Fibroblast of skin of back (primary cell): ENCODE measurements at places on chromosomes 4 and X.
A peak's percentile ranks its signal among the peaks of the same experiment; 100 is the strongest.

DNA sequence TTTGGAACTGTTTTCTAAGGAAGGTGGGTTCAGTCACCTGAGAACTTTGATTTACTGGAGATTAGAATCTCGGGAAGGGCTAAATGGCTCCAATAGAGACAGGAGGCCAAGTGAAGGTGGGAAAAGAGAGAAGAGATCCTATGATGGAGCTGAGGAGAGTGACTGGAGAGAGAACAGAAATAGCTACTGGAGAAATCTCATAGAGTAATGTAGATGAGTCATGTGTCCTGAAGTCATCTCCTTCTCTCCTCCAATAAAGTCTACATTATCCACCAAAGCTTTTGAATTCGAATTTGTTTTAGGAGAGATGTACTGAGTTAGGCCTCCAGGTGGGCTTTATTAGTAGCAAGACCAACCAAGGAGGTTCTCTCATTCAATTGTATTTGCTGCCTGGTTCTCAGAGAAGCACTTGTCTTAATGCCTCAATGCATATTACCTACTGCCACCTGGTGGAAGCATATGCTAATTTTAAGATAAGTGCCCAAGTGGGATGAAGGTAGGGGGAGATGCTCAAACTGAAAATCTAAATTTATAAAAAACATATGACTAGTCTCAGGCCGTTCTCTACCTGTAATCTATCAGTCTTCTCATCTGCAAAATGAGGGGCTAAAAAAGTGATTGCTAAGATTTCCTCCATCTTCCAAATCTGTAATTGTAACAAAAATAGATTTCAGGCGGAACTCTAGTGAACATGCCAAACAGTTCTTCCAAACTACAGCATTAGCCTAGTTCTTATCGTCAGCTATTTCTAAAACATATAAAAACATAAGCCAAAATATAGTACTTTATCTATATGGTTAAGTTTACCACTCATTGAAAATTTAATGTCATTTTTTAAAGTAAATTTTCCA lies 24.4 kb downstream of the TXK start:
- peak; percentile 33 for DNase-seq

DNA sequence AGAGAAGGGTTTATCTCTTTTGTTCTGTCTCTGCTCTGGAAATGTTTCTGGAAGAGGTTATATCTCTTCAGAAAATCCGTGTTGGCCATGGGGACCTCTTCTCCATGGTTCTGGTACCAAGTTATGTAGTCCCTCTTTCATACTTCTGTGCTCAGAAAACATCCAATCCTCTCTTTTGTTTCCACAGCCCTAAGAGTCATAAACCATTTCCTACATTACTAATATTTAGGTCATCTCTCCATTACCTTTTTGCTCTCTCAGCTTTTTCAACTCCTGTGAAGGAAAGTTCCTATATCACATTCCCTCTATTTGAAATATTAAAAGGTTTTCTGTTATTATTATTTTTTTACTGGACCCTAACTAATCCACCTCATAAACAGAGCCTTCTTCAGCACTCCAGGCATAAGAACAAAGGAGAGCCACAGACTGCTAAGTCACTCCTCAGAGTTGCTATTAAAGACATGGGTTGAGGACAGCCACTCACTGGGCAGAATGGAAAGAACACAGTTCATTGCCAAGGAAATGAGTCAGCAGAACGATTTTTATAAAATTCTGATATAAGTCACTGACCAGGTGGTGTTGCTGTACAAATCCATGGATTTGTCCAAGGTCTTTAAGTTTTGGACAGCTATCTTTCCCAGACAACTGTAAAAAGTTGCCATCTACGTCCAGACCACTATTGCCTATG lies 122.4 kb upstream of the NPY2R start:
- peak; percentile 4 for DNase-seq

GRCh38 chr4:42339935-42340406 lies 57.3 kb upstream of the SHISA3 start:
- DNase-seq, result peak; percentile 58

- no peak for DNase-seq
Observed at GRCh38 chr4:159237975-159238374, 135.1 kb downstream of the RAPGEF2 start.

- no peak for DNase-seq
Observed at GRCh38 chr4:177957596-177958360, 515.5 kb upstream of the AGA start.

DNA sequence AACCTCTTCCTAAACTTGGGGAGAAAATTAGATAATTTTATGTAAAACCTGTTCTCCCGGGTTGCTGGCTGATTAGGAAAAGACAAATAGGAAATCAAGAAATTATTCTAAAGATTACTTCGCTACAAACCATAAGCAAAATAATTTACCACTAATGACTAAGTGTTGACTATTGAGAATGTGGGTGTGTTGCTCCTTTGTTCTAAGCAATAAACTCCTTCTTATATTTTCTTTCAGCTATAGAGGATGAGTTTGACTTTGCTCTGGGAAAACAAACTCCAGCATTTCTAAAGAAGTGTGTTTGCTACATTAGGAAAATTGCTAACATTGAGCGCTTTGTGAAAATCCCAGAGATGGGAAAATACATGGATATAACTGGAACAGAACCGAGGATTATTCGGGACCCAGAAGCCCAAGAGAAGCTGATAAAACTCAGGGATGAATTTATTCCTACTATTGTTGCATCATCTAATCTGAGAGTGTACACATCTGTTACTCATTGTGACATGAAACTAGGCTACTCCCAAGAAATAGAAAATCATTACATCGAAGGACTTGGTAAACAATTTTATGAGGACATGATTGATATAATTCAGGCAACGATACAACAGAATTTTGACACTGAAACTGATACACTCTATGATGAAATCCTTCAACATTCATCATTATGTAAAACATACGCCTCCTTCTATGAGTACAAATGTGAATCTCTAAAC lies 194.2 kb downstream of the NWD2 start:
- no peak for DNase-seq

- no peak for DNase-seq
Observed at GRCh38 chr4:188680004-188680666, 540.9 kb downstream of the TRIML1 start.

- no peak for DNase-seq
Observed at GRCh38 chr4:35325908-35326453, 918.3 kb downstream of the ARAP2 start.

DNA sequence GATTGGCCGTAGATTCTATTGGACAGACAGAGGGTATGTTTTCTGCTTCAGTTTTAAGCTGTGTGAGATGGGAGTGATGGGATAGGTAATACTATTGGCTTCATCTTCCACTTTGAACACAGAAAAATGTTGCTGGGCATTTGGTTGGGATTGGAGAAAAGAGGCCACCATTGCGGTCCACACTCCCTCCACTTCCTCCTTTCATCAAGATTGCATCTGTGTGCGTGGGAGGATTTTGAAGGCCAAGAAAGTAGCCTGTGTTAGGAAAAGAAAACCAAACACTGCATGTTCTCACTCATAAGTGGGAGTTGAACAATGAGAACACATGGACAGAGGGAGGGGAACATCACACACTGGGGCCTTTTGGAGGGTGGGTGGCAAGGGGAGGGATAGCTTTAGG lies 56.4 kb downstream of the EGF start:
- DNase-seq, result no peak

DNA sequence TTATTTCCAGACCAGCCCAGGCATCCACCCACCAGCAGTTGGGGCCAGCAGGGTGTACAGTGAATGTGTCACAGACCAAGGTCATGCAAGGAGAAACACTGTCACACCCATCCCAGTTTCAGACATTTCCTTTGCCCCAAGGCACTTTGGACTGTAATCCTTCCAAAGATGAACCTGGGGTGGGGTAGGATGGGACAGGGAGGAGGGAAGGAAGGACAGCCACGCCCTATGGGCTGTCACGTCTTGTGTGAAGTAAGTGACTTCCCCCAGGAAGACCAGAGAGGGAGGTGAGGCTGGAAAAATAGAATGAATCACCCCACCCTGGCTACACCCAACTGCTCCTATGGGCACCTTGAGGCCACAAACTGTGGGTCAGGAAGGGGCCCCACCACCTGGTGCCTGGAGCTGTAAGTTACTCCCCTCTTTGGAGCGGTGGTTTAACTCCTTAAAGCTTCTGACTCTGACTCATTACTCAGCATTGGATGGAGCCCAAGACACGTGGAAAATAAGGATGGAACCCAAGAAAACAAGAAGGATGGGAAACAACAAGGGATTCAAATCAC lies 349.9 kb upstream of the KLF3 start:
- peak; percentile 60 for DNase-seq

DNA sequence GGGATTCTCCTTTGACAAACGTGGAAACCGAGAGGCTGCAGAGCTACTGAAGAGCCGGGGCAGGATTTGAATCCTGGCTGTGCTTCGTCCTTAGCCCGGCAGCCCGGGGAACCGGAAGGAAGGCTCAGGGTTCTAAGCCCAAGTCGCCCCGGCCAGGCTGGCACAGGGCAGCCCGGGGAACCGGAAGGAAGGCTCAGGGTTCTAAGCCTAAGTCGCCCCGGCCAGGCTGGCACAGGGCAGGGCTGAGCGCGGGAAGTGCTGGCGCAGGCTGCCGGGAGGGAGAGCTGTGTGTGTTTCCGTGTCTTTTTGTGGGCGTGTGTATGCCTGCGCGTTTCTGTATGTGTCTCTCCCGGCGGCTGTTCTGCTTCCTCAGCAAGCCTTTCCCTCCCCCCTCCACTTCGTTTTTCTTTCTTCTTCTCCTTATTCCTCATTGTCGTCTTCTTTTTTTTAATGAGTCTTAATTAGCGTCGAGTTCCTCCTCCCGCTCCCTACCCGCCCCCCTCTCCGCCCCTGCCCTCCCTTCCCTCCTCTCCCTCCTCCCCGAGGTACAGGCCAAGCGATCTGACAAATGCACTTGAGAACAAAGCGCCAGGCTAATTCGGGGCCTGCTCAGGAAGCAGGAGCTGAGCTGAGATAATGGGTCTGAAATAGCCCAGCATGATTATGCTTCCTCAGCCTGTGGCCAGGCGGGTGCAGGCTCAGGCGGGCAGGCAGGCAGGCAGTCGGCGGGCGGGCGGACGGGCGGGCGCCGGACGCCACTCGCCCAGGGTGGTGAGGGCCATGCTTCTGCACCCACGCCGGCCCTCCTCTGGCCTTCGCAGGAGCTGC lies 65.9 kb downstream of the EFNB1 start:
- peak; percentile 20 for DNase-seq

GRCh38 chr4:80073473-80074008 lies 512 bp upstream of the ANTXR2 start:
- DNase-seq, result no peak

GRCh38 chr4:136400829-136401228 lies 1131.5 kb downstream of the PCDH18 start:
- no peak for DNase-seq
